PC-9 (cell line): ENCODE measurements at places on chromosomes 7 and 10. TPM values are rescaled to one million over a fixed set of nuclear protein-coding genes. Genes with fewer than 3 reads are reported as not detected.

GRCh38 chr7:70132852-70133690 lies 534.8 kb downstream of the AUTS2 start:
- no peaks in the 10 kb centered on the region for H3K27me3 ChIP-seq
- no peak for DNase-seq
- no peak overlapping the region for H3K4me3 ChIP-seq
- no peak overlapping the region for H3K27ac ChIP-seq
- no peaks in the 10 kb centered on the region for H3K4me1 ChIP-seq
- no peaks in the 10 kb centered on the region for H3K36me3 ChIP-seq

- peaks cover 81% of the 10 kb centered on the region for H3K27me3 ChIP-seq
- no peak for DNase-seq
- no peaks in the 10 kb centered on the region for H3K4me1 ChIP-seq
- no peaks in the 10 kb centered on the region for H3K36me3 ChIP-seq
These were observed 57.2 kb upstream of the VIPR2 start for GRCh38 chr7:159201722-159202330.

DNA sequence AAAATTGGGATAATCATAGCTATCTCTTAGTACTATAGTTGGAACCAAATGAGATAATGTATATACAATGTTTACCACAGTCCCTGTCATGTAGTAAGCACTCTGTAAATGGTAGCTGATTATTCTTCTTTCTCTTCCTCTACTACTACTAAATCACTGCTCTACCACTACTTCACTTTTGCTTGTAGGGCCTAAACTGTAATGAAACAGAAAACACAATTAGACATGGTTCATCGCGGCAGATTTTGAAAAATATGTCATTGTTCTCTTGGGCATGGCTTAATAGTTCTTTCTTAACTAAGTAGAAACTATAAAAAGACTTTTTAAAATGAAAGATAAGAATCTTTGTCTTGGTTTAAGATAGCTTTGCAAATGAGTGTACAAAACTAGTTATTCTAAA lies 34.9 kb downstream of the R3HCC1L start:
- no peak overlapping the region for H3K27ac ChIP-seq
- no peaks in the 10 kb centered on the region for H3K27me3 ChIP-seq
- H3K4me3 ChIP-seq = no peak overlapping the region
- no peaks in the 10 kb centered on the region for H3K4me1 ChIP-seq
- no peaks in the 10 kb centered on the region for H3K36me3 ChIP-seq

- no peak overlapping the region for H3K4me3 ChIP-seq
- no peaks in the 10 kb centered on the region for H3K27me3 ChIP-seq
- no peaks in the 10 kb centered on the region for H3K36me3 ChIP-seq
These were observed 21.3 kb upstream of the IFIT2 start for GRCh38 chr10:89280508-89280907.

DNA sequence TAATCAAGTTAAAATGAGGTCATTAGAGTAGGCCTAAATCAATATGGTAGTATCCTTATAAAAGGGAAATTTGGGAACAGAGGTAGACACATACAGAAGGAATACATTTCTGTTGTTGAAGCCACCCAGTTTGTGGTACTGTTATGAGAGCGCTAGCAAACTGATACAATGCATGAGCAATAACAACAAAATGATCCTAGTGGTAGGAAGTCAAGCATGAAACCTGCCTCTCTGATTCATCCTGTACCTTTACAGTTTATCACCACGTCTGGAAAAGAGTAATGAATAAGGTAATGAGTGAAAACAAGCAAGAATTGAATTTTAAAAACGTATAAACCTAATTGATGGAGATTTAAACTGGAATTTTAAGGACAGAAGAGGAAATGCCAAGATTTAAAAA lies 217.2 kb downstream of the PCLO start:
- no peak overlapping the region for H3K4me3 ChIP-seq
- H3K4me1 ChIP-seq = no peaks in the 10 kb centered on the region
- H3K27me3 ChIP-seq = no peaks in the 10 kb centered on the region
- no peaks in the 10 kb centered on the region for H3K36me3 ChIP-seq
- no peak overlapping the region for H3K27ac ChIP-seq

GRCh38 chr10:46304062-46304461 lies 17.3 kb downstream of the ANTXRL start:
- H3K27me3 ChIP-seq = no peaks in the 10 kb centered on the region
- peaks cover 32% of the 10 kb centered on the region for H3K4me1 ChIP-seq
- no peak overlapping the region for H3K27ac ChIP-seq
- DNase-seq = no peak
- H3K36me3 ChIP-seq = no peaks in the 10 kb centered on the region
- no peak overlapping the region for H3K4me3 ChIP-seq

Gene GLRX3
- total RNA-seq = 69.0 and 78.0 TPM in 2 replicates

Gene OGDHL
- not detected in 2 replicates for total RNA-seq

Gene CYP2C19
- total RNA-seq = not detected in 2 replicates

Gene RALA
- total RNA-seq = 34.3 and 36.8 TPM in 2 replicates
